ENCODE measurements at places on chromosomes 7 and 10.

DNA sequence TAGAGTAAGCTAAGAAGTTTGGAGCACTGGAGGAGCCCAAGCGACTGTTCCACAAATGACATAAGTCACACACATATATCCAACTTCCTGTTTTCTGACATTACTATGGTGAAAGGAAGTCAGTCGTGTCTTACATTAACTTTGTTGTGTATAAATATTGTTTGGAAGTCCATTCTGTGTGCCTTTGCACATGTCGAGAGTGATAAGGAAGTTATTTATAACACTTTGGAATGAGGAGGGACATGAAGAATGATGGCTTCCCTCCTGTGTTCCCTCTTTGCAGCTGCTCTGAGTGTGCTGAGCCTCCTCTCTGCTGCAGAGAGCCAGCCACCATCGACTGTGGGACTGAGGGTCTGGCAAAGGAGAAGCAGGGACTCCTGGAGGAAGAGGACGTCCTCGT, 40.4 kb upstream of the MGMT start:
- no peak for DNase-seq

DNA sequence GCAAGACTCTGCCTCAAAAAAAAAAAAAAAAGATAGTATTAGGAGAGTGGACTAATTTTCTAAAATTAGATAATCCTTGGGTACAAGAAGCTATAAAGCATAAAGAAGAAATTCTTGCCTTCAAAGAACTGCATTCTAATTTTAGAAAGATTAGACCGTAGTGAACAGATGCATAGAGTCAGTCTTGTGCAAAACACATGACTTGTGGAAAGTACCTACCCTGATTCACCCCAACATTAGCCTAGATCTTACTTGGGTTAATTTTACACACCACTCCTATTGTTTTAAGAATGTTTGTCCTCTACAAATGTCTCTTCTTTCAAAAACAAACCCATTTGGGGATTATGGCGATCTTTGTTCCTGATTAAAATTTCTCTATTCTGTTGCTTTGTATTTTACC, 38.9 kb upstream of the SP8 start:
- DNase-seq, result no peak

DNA sequence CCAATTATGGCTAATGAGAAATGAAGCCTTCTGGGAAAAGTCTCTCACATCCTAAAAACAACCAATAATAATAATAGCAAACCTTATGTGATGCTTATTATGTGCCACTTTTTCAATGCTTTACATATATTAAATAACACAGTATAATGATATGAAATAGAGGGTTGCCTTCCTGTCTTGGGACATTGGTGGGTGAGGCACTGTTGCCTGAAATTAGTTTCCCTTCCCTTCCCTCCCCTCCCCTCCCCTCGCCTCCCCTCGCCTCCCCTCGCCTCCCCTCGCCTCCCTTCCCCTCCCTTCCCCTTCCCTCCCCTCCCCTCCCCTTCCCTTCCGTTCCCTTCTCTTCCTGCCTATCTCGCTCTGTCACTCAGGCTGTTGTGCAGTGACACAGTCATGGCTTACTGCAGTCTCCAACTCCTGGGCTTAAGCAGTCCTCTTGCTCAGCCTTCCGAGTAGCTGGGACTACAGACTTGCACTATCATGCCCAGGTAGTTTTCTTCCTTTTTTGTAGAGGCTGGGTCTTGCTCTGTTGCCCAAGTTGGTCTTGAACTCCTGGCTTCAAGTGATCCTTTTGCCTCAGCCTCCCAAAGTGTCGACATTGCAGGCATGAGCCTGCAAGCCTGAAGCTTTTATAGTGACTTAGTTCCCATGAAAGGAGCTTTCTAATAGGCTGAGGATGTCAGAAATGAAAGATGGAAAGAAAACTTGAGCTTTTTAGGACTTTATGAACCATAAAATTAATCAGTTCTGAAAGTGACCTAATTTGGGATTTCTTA, 47.9 kb downstream of the PHTF2 start:
- DNase-seq, result no peak

DNA sequence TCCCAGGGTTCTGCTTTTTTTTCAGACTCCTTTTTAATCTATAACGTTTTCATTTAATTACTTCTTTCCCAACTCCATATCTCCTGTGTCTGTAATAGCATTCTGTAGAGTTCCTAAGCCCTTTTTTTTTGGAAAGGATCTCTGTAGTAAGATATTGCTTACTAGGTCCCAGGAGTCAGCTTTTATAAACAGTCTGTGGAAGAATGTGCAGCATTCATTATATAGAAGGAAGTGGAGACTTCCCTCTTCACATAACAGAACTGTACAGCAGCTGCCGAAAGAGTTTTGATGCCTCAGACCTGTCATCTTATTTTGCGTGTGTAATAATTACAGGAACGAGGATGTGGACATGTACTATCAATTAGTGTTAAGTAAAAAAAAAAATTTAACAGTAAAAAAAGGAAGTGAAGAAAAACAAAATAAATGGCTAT, 7.4 kb upstream of the STEAP4 start:
- no peak for DNase-seq

DNA sequence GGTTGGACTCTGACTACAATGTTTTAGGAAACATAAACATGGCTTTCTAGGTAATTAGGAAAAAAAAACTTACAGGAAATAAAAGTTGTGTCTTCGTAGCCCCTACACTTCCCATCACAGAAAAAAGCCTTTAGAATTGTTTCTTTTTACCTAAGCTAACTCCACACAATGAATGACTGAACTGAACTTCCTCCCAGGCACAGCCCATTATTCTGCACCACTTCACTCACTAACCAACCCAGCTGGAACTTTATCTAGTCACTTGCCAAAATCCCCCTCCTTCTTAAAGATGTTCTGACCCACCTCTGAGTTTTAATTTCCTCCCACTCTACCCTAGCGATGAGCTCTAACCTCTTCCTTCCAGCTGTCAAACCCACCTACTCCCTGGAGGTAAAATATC, 91.7 kb upstream of the MEOX2 start:
- no peak for DNase-seq

- DNase-seq, result no peak
These were observed 60.1 kb downstream of the BTRC start for GRCh38 chr10:101414034-101414433.

- DNase-seq, result no peak
These were observed 4.7 kb downstream of the AFAP1L2 start for GRCh38 chr10:114399576-114399975.

GRCh38 chr10:58829839-58830238, 317.2 kb downstream of the BICC1 start:
- DNase-seq, result no peak

DNA sequence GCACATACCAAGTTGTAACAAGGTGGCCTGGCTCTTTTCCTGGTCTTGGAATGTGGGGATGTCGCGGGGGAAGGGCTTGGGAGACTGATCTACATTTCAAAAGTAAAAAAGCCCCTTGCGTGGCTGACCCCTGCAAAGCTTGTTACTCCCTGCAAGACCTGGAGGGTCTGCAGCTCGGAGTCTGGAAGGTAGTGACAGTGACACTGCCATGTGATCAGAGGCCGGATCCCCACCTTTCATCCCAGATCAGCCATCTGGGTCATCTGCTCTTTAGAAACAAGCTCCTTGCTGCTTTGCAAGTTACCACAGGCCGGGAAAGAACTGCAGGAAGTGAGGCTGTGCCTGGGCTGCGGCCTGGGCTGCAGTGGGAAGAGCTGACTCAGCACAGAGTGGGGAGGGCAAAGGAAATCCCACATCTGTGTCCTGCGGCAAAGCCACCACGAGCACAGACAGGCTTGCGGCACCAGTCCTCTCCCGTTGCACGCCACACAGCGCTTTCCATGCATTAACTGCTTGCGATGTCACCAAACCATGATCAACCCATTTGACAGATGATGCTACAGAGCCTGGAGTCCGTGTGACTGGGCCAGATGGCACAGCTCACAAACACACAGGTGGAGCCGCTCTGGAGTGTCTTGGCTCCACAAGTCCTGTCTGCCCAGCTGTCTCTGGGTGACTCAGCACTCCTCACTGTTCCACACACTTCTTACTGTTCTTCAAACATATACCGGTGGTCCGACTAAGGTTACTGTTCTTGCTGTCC, 97.7 kb downstream of the SH3PXD2A start:
- peak; percentile 26 for DNase-seq

DNA sequence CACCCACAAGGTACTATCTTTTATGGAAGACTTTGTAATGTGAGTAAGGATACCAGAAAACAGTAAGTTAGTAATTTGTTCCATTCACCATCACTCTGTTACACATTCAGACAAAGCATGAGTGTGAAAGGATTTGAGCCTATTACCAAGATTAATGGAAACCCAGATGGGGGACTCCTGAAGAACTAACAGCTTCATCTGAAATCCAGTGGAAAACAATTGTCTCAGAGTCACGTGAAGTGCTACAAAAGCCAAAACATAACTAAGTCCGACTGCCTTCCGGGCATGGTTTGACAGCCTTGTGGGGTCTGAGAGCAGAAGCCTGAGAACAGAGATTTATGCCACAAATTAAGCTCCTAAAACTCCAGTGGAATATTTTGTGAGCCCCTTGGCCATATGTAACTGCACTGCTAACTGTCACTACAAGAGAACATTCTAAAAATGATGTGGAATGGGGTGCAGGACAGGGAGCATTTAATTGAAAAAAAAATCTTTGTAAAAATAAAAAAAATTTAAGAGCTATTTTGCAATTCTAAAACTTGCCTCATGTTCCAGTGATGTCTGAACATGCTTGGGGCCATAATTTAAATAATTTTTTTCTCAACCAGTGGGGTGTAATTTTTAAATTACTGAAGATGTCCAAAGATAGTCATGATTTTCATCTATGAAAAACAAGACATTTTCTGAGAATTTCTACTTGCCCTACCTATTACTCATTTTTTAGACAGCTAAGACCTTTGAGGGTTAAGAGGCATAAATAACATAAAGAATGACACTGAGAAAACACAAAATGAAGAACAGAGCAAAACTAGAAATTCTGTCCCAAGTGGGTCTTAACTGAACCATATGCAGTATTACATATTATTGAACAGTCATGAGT, 555.0 kb downstream of the INHBA start:
- no peak for DNase-seq

- no peak for DNase-seq
These were observed 480.3 kb upstream of the C7orf33 start for GRCh38 chr7:148110097-148110868.

DNA sequence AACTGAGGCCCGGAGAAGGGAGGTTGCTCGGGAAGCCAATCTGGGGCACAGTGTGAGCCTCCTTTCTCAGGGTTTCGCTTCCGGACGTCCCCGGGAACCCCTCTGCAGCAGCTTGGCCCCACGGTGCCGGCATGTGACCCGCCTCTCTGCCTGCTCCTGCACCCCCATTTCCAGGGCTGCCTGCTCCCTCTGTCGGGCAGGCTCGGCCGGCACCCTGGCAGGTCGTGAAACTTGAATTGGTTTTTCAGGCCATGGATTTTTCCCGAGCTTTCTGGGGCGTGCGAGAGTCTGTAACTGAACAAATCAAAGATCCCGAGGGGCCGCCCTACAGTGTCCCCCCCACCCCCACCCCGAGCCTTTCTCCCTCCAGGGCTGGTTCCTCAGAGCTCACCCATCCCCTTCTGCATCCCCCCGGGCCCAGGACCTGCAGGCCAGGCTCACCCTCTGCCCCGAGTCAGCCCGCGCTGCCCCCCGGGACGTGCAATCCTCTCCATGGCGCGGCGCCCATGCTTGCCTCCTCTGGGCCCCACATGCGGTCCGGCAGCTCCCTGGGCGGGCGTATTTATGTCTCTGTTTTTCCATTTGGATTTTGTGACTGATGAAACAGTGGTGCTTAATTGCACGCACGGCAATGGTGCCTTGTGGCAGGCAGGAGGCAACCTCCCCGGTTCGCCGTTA, 58.1 kb downstream of the UNCX start:
- DNase-seq, result no peak

DNA sequence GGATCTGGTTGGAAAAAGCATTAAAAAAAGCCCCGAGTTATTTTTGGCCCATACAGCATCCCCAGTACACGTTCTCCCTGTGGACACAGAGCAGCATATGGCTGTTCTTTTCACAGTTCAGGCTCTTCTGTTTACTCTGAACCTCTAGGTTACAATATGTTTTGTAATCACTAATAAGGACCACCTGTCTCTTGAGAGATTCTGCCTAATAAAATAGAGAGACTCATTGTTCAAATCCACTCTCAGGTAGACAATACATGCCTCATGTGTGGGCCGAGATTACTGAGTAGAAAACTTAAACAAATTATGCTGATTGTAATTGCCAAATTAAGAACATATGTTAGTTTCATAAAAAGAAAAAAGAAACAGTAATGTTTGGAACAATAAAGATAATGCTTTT, 647.7 kb downstream of the GRM8 start:
- DNase-seq, result no peak

All from T-helper 9 cell (primary cell).